ENCODE measurements at places on chromosomes 3 and 15. TPM values are rescaled to one million over a fixed set of nuclear protein-coding genes. Genes with fewer than 3 reads are reported as not detected.

GRCh38 chr3:190701096-190701532 lies 161.4 kb downstream of the GMNC start:
- no peak for DNase-seq

DNA sequence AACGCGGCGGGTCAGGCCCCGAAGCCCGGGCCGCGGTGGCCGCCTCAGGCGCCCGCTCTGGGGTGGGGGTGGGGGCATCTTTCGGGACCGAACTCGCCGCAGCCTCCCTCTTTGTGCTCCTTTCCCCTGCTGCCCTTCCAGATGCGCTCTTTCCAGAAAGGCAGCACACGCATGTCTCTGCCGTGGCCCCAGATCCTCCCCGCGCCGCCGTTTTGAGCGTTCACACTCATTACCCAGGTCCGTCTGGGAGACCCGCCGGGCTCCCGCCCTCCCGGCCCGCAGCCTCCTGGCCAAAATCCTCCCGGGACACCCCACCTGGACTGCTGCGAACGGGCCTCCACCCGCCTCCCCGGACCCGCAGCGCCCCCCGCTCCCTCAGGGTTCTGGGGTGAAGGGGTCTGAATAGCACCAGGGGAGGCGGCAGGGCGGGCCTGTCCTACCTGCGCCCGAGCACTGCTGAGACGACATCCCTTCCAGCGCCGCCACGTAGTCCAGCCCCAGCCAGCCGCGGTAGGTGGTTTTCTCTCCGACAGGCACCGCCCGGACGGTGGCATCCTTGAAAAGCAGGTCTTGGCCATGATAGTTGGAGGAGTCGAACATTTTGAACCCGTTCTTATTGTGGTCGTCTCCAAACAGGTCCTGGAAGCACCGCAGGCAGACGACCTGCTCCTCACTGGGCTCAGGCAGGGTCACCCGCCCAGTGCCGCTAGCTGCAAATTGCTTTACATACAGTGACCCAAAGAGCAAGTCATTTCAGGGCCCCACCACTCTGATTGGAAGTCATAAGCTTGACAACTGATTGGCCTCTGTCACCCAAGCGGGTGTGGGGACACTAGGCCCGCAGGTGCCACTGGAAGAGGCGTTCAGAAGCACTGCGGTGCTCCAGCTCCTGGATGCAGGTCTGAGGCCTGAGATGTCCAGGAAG lies 25.9 kb downstream of the MELTF start:
- DNase-seq: no peak

MKRN2OS gene
- total RNA-seq: not detected

DNA sequence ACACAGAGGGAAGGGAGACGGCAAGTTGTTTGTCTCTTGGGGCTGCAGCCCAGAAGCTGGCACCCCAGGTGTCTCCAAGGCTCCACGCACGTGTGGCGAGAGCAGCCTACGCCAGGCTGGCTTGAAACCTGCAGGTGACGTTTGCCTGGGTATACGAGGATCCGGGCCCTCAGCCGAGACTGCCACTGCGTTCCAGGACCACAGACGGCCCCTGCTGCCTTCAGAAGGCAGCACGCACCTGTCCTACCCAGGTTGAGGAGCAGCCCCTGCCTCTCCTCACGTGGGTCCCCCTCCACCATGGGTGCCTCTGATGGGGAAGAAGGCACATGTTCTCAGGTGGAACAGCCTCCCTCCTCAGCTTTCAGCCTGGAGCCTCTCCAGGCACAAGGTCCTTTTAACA lies 75.3 kb upstream of the PRR20G start:
- DNase-seq: no peak

PLSCR2 gene
- not detected for total RNA-seq
